ENCODE measurements at places on chromosomes 3 and 15. TPM values are rescaled to one million over a fixed set of nuclear protein-coding genes. Genes with fewer than 3 reads are reported as not detected.

GRCh38 chr3:71356265-71356664 lies 227.3 kb downstream of the FOXP1 start:
- no peak for DNase-seq

The KIF15 gene
- 21.6 TPM for total RNA-seq

The SEMA5B gene
- 0.07 TPM for total RNA-seq

The RTP1 gene
- not detected for total RNA-seq

GRCh38 chr3:55439657-55440056 lies 47.4 kb downstream of the WNT5A start:
- DNase-seq, result no peak

All from endothelial cell of umbilical vein (primary cell).